ENCODE measurements at places on chromosomes 3 and 15.

GRCh38 chr3:150348500-150348899, 59.6 kb upstream of the TSC22D2 start:
- no peak for DNase-seq

DNA sequence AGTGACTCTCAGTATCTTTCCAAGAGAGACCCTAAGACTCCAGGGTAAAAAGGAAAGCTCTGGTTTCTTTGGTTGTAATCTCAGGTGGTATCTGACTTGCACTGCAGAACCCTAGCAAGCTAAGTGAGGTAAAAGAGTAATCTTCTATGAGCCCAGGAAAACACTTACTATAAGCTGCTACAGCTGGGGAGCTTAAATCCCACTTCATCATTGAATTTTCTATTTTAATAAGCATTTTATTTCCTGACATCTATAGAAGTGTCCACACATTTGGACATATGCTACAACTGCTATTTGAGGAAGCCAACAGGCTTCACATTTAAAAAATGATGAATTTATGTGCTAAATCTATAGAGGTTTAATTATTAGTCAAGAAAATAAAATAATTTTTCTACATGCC, 73.1 kb upstream of the GUCA1C start:
- no peak for DNase-seq

GRCh38 chr3:68135067-68135466, 480.7 kb upstream of the SUCLG2 start:
- DNase-seq: no peak

DNA sequence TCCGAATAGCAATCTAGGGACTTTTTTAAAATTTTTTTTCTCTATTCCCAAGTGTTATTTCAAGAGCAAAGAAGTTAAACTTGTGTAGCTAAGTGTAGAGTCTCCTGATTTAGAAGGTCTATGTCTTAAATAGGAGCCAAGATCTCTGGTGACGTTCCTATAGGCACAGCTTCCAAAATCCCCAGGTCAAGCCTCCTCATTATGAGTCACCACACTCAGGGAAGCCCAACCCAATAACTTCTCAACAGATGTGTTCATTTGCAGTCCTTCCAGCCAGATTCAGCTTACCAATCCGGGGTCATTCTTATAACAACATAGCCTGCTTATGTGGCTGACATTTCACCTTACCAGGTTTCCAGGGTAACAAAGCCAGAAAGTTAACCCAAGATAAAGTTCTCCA, 270.3 kb downstream of the IL5RA start:
- no peak for DNase-seq

DNA sequence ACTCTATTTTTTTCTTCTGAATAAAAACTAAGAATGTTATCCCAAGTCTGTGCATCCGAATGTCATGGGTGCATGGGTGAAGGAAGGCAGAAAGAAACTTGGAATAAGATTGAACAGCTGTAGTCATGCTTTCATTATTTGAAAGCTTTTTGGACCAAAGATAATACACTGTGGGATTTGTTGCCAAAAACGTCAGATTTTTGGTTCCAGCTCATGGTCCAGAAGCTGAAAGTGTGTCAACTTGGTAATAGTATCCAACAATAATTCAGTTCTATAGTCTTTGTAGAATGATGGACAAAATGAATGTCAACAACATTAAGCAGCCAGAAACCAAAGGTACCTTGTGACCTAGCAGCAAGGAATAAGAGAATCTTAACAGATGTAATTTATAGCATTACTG, 327.9 kb upstream of the ADAMTS9 start:
- no peak for DNase-seq

DNA sequence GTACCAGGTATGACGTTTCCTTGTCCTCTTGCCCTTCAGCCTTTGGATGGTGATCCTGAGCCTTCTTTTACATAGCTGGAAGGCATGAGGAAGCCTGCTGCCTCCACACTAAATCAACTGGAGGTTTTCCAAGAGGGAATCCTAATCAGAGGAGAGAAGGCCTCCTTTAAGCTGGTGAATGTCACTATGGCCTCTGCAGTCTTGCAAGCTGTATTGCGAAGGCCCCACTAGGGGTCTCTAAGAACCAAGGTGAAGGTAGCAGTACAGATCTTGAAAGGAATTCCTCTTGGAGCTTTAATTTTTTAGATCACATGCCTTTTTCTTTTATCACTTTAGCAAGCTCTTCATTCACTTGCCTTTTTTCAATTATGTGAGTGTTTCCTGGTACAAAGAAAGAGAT, 119.2 kb downstream of the GHSR start:
- DNase-seq: no peak

- no peak for DNase-seq
Observed at GRCh38 chr3:45031531-45031930, 5.4 kb downstream of the CLEC3B start.
